ENCODE measurements at places on chromosomes 3 and 15.

DNA sequence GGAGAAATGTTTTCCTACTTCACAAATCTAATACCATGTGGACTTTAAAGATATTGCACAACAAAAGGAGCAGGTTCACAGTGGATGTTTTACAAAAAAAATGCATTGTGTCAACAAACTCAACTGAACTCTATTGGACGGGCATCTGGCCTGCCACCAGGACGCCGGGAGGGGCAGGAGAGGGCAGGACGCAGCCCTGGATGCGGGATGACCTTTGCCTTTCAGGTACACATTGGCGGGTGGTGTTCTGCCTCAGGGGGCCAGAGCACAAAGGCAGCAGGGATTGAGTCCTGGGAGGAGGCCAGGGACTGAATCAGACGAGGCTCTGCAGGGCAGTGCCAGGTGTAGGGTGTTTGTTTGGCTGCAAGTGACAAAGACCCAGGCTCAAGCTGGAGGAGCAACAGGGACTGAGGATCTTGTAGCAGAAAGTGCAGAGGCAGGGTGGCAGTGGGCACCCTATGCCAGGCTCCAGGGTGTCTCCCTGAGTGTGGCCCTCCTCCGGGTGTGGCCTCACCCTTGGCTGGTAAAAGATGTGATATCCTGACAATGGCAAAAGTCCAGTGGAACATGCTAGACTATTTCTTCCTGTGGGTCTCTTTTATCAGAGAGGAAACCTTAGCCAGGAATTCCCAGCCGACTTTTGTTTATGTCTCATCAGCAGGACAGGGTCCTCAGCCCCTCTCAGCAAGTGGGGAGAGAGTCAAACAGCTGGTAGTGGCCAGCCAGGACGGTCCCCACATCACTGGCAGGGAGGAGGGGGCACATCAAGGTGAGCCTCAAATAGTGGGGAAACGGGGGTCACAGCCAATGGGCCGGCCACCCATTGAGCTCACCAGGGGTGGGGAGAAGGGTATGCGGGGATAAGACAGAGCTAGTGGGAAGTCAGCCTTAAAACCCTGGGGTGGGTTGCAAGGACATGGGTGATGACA, 29.7 kb upstream of the KLF13 start:
- DNase-seq, result no peak

- no peak for DNase-seq
Observed at GRCh38 chr3:114299941-114300624, 6.3 kb downstream of the TIGIT start.

DNA sequence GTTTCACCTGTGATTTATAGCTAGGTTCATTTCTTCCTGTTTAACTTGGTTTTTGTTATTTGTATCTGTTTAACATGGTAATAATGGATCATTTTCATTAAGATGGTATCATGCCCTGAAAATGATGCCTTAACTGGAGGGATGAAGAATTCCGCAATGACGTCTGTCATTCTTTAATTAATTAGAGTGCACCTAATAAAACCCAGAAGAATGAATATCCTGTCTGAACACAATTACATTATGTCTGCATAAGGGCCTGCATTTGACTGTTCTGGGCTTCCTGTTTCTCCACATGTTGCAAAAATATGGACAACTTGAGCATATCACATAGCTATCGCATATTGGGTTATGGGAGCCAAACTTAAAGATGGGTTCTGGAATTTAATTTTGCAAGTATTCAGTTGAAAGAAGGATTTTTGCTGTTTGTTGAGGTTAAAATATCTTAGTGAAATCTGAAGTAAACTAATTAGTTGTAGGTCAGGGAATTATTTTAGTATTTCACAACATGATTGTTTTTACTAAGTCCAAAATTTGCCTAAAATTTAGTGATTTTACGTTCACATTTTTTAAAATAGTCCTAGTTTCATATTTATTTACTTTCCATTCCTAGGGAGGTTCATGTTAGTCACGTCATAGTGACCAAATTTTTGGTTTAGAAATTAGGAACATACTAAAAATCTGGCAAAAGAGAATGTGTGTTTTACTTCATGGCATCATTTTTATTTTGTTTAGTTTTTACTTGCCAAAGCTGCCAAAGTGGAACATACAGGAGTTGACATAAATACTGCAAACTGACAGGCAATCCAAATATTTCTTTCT, 321.0 kb upstream of the TGFBR2 start:
- DNase-seq, result no peak

DNA sequence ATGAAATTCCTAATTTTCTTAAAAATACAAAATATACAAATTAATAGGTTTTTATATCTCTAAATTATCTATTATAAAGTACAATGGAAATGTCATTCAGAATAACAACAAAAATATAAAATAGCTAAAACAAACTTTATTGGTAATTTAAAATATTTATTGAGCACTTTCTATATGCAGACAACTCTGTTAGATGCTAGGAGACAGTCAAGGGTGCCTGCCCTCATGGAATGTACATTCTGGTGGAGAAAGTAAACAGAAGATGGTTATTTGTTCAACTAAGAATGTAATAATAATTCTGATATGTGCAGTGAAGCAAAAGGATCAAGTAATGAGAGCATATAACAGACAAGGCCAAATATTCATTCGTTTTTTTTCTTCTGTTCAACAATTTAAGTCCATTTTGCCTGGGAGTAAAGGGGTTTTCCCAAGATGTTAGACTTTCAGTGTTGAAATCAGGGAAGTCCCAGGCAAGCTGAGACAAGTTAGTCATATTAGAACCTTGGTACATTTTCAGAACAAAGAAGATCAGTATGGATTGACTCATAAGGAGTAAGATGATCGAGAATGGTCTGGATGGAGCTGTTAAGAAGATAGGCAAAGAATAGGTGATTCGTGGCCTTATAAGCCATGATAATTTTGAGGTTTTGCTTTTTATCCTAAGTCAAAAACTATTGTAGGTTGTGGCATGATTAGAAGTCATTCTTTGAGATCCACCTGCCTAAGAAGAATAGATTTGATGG, 150.2 kb upstream of the MLF1 start:
- DNase-seq, result no peak

DNA sequence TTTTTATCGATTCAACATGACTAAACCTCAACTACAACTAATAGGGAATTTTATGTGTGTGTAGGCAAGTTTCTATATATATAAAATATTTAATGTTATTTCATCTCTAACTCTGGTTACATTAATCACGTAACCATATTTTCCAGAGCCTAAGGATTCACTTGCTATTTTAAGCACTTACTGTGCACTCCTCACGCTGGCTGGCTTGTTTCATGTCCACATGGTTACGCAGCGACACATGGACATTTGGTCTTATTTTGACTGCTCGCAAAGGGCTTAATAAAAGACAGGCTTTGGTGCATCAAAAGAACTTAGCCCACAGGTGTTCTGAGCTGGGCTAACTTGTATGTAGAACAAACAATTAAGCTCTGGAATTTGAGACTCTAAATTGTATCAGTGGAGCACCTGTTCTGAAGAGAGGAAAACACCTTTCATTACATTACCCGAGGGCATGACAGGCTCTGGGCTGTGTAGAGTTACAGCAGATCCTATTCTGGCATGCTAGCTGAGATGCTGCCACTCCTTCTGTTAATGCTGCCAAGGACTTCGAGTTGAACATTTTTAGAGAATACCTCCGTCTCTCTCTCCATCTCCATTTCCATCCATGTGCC, 130.0 kb upstream of the NR2F2 start:
- DNase-seq, result no peak

GRCh38 chr3:138971766-138972320, 24.8 kb downstream of the FOXL2NB start:
- no peak for DNase-seq

- DNase-seq, result no peak
Observed at GRCh38 chr3:31590650-31591049, 57.9 kb downstream of the STT3B start.

GRCh38 chr3:176794406-176794805, 402.9 kb downstream of the TBL1XR1 start:
- DNase-seq, result no peak

DNA sequence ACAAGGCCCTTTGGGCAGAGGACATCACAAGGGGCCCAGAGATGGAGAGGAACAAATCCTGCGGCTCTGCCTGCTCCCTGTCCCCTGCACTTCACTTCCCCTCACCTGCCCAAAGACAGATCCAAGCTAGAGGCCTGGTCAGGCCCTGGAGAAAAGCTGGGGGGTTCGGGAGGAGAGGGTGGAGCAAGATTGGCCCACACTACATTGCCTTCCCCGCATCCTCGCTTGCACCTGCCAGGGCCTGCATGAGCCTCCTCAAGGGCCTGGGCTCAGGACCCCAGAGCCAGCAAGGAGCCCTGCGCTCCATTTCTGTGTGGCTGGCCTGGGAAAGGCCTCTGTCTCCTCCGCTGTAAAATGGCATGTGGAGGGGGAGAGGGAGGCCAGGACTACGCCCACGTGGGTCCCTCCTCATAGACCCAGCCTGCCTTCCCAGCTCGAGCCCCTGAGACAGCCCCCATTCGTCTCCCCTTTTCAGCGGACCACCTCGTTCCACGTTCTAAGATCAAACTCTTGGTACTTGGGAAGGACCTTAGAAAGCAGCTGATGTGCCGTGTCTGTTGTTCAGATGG, 106.0 kb downstream of the HMG20A start:
- no peak for DNase-seq

DNA sequence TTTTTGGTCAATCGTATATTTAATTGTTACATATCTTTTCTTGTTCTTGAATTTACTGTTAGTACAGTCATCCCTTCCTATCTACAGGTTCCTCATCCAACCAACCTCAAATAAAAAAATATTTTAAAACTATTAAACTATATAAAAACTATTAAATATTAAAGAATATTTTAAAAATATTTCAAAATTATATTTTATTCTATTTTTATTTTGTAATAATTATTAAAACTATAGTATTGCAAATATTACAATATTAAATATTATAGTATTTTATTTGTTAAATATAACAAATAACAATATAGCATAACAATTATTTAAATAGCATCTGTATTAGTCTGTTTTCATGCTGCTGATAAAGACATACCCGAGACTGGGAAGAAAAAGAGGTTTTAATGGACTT, 357.9 kb upstream of the GOLIM4 start:
- no peak for DNase-seq

DNA sequence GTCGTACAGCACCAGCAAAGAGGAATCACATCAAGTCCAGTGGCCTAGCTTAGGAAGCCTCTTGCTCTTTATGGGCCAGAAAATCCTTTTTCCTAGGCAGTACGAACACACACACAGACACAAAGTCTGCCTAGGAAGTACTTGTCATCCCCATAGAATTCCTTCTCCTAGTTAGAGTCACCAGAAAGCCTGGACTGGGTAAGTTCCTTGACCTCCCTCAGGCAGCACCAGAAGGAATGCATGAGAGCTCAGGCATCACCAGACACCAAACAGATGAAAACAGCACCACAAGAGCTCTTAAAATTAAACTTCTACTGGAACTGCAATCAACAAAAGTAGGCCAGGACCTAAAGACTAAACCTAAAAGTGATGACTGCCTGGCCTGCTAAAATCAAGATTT, 192.9 kb upstream of the CCDC54 start:
- DNase-seq, result no peak

DNA sequence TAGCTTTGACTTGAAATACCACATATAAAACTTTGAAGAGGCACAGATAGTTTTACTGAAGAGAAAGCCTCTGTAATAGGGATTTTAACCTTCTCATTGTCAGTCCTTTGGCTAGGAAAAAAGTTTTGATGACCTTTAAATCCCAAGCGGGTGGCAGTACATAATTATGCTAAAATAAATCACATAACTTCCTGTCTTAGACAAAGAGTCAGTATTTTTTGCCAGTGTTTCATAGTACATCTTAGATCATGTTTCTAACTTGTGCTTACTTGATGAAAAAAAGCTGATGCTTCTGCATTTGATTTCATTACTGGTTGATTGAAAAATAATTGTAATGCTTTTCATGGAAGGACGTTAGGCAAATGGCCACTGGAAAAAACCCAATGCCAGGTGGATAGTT, 5.8 kb downstream of the ST3GAL6 start:
- DNase-seq, result no peak

GRCh38 chr3:62718011-62718410, 157.2 kb downstream of the CADPS start:
- no peak for DNase-seq
